ENCODE measurements at places on chromosomes 7 and 10.

DNA sequence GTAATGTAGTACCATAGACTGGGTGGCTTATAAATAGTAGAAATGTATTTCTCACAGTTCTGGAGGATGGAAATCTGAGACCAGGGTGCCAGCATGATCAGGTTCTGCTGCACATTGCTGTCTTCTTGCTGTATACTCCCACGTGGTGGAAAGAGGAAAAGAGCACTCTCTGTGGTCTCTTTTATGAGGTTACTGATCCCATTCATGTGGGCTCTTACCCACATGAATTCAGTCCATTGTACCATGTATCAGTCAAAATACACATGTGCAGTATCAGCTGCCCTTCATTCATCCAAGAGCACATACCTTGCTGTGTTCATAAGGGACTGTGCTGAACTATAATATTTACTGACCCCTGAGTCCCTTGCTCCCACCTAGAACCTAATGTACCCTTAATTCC lies 17.1 kb downstream of the PNLIPRP2 start:
- DNase-seq: no peak

DNA sequence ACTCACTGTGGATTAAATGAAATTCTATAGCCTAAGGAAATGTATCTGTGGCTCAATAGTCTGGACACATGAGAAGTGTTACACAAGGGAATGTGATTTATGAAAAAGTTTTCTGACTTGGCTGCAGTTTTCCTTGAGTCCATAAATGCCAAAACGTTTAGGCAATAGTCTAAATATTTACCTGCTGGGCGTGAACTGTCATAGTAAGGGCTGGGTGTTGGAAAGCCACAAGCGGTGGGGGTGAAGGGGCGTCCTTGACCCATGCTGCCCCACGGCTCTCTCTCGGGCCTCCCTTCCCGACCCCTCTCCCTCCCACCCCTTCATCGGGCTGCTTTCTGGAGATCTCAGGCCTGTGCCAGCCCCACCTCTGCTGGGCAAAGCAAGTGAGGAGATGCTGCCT lies 223.7 kb downstream of the BUB3 start:
- no peak for DNase-seq

- no peak for DNase-seq
Measured at GRCh38 chr7:19958309-19958896, 185.0 kb upstream of the TMEM196 start.

DNA sequence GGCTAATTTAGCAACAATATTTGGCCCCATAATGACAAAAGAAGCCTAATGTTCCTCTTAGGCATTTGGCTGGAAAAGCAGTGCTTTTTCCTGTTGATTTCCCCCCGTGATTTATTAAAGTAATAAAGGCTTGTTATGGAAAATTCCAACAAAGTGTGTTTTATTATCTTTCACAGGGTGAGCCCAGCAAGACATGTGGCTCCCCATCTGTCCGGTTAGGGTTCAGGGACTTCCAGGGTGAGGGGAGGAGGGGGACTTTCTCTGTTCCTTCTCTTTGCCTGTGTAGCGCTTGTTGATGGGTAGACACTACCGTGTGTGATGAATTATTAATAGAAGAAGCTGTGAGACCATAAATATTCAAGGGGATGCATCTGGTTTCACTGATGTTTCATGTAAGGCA lies 39.0 kb downstream of the HTR5A start:
- DNase-seq: no peak

- DNase-seq: no peak
Measured at GRCh38 chr7:79386688-79387422, 66.6 kb downstream of the MAGI2 start.

DNA sequence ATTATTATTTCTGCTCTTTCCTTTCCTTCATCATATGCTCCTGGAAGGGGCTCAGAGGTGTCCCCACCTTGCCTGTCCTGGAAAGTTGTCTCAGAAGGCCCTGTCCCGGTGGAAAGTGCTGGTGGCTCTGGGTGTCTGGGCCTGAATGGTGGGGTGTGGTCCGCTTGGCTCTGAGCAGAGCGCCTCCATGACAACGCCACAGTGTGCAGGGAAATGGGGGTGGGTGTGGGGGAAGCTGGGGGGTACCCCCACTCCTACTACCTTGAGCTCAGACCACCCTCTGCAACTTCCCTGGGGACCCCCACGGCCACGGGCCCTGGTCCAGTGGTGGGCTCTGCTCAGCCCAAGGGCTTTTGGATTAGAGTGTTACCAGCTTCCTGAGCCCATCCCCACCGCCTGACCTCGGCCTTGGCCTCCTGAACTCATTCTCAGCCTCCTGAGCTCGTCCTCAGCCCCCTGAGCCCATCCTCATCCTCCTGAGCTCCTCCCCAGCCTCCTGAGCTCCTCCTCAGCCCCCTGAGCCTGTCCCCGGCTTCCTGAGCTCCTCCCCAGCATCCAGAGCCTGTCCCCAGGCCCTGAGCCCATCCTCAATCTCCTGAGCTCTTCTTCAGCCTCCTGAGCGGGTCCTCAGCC lies 106.4 kb upstream of the FAM20C start:
- no peak for DNase-seq

GRCh38 chr10:125037145-125037877 lies 95.4 kb downstream of the ZRANB1 start:
- no peak for DNase-seq

DNA sequence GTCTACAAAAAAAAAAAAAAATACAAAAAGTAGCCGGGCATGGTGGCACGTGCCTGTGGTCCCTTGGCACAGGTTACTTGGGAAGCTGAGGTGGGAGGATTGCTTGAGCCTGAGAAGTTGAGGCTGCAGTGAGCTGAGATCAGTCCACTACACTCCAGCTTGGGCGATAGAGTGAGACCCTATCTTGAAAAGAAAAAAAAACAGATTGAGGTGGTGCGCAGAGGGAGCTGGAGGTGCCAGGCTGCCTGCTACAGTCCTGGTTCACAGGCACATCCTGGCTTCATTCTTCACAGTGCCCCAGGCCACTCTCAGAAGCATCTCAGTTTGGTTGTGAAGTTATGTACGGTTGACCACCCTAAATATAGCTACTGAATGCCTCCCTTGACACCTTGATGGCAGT lies 4.8 kb downstream of the MMP21 start:
- no peak for DNase-seq

DNA sequence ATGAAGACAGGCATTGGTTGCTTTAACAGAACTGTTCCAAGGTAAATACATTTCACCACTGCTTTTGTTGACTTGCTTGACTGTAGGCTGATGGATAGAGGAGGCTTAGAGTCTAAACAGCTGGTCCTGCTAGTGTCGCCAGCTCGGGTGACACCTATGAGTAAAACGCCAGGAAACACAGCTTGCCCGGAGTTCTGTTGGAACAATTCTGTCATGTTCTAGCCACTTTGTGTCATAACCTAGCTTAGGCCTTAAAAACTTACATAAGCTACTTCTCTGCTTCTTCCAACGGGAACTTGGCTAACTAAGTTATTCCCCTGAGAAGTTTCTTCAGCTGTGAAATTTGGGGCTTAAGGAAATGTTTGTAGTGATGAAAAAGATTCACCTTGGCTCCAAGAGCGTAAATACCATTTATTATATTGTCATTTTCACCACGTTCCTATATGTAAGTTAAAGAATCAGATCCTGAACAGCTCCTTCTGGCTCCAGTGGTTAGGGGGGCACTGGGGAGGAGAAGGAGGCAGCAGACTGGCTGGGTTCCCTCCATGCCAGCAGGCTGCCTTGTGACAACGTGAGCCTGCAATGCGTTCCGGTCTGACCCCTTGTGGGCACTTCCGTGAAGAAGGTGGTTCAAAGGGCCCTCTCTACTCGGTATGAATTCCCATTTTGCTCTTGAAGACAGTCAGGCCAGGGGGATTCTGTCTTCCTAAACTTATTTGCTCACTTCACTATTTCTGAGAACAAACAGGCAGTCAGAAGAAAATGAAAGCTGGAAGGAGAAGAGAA lies 253.2 kb downstream of the BMPER start:
- no peak for DNase-seq

- no peak for DNase-seq
Measured at GRCh38 chr7:2220030-2220429, 12.7 kb downstream of the MAD1L1 start.

DNA sequence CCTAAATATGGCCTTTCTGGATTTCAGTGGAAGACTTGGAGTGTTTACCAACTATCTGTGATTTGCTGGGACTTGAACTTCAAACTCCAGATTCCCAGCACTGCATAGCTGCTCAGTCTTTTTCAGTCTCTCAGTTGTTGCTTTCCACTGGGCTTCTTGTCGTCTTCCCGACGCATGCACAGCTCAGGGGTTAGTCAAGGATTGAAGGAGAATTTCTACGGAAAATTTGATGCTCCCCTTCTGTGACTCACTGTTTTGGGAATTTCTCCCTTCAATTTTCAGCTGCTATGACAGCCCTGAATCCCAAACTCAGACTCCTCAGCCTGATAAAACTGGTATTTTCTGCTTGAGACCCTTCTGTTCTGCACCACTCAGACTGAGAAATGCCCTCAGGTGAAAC lies 91.7 kb downstream of the CYP26A1 start:
- DNase-seq: no peak

DNA sequence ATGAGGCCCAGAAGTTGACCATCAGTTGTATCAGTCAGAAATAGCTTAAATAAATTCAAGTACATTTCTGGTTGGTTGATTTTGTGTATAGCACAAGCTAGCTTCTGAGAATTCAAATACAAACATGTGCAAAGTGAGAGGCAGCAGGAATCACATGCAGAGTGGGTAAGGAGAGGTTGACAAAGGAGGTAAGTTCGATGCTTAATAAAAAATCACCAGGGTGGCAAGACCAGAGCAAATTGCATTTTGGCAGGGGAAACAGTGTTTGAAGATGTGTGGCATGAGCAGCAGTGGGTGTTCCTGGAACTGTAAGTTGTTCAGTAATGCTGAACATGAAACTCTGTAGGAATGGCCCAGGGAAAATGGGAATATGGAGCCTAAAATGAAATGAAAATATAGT lies 52.6 kb downstream of the GNAI1 start:
- no peak for DNase-seq

DNA sequence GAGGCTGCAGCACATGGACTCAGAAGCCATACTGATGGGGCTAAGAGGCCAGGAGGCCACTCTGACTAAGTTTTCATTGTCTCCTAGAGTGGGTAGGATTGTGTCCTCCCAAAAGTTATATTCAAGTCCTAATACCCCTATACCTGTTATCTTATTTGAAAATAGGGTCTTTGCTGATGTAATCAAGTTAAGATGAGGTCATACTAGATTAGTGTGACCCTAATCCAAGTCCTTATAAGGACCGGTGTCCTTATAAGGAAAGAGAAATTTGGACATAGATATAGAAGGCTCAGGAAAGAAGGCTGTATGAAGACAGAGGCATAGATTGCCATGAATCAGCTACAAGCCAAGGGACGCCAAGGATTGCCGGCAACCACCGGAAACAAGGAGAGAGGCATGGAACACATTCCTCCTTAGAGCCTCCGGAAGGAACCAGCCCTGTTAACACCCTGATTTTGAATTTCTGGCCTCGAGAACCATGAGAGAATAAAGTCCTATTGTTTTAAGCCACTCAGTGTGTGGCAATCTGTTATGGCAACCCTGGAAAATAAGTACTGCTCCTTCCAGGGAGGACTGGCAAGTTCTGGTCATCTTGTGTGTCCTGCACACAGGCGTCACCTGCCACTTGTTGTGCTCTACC lies 157.0 kb downstream of the EMX2 start:
- DNase-seq: no peak

- no peak for DNase-seq
Measured at GRCh38 chr7:118949031-118949430, 724.5 kb downstream of the ANKRD7 start.

- DNase-seq: no peak
Measured at GRCh38 chr7:116673457-116673865, 1.5 kb downstream of the MET start.

DNA sequence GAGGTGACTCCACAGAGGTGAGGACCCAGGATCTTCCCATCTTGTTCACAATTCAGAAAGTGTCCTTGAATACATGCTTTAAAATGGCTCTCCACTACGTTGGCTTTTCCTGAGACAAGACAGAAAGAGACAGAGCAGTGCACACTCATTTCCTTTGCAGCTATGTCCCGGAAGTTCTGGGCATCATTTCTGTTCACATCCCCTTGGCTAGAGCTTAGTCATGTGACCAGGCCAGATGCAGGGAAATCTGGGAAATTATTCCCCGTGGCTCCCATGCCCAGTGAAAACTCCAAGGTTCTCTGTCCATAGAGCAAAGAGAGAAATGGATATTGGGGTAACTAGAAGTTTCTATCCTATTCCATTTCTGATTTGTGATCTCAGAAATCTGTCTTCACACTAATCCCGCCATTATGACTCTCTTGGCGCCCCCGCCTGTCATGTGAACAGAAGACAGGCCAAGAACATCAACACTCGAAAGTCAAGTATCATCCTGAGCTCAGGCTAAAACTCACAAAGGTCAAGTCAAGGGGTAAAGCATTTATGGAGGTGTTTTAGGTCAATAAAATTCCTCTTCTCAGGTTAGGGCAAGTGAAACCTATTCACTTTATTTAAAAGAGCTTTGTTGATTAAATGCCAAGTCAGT lies 251.4 kb upstream of the HABP2 start:
- DNase-seq: no peak

- DNase-seq: no peak
Measured at GRCh38 chr10:5442990-5443370, 30.6 kb downstream of the NET1 start.

GRCh38 chr10:132390170-132390920 lies 6.7 kb upstream of the PWWP2B start:
- no peak for DNase-seq

DNA sequence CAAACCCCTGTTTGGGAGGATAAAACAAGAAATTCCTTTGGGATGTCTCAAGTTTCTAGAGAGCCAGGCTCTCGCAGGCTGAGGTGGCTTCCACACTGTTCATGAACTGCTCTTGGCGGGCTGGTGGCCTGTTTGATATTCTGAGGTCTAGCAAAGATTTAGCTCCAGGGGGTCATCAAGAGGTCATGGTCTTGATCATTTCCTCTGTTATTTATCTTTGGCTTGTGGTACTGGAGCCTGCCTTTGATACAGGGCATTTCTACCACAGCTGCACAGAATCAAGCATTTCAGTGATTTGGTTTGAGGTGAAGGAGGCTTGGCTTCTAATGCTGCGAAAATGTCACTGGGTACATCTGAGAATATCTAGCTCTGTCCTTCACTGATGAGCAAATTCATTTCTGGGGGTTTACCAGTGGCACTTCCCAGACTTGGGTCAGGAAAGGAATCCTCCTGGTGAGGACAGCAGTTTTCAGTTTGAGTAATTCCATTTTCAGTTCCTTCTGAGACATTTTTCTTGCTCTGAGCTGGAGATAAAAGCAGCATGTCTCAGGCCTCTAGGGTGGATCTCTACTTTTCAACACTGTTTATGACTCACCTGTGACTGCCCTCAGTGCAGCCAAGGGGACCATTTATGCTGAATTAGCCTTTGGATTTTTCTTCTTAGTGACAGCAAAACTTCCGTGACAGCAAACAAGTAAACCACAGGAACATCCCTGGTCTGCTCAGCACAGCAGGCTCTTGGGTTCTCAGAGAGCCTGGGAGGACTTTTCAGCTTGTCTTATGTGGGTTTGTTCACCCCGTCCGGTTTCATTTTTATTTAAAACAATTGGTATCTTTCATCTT lies 312.0 kb downstream of the RNLS start:
- no peak for DNase-seq

GRCh38 chr7:142745091-142745635 lies 4.1 kb upstream of the PRSS1 start:
- no peak for DNase-seq

Measured in stimulated activated CD8-positive, alpha-beta memory T cell treated with anti-CD3 and anti-CD28 coated beads, Interleukin-15, amount 100 ng/mL, for 24 hours (primary cell).